Fibroblast of skin of scalp (primary cell): ENCODE measurements at places on chromosomes 13 and 19.

DNA sequence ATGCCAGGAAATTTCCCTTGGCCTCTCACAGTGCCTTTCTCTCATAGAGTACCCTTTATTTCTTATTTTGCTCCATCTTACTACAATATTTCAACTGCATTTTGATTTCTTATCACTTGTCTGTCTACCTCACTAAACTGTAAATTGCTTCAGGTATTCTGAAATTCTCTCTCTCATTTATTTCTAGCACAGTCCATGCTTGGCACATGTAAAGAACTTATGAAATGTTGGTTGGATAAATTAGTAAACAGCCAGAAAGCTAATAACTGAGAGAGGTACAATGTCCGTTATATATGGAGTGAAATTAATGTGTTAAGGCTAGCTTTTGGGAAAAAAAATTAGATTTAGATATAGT, 138.3 kb upstream of the RFC3 start:
- no peak for DNase-seq

GRCh38 chr19:5357584-5357983, 17.0 kb upstream of the PTPRS start:
- DNase-seq, result no peak

DNA sequence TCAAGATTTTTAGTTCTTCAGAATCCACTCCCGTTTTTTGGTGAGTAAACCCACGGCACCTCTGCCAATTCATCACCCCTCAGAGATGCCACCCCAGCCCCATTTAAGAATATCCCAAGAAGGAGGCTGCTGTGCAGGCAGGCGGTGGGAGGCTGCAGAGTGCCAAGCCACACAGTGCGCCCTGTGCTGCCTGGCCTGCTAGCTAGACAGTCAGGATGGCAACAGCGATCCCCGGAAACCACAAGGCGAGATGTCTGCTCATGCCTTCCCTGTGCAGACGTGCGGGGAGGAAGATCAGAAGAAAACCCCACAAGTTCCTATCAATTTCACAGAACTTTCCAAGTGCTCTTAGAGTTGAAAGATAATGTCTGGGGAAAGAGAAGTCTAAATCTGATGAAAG, 64.8 kb upstream of the GPR183 start:
- no peak for DNase-seq

- DNase-seq, result peak; percentile 13
Observed at GRCh38 chr19:17393002-17393401, 994 bp downstream of the CCDC194 start.

DNA sequence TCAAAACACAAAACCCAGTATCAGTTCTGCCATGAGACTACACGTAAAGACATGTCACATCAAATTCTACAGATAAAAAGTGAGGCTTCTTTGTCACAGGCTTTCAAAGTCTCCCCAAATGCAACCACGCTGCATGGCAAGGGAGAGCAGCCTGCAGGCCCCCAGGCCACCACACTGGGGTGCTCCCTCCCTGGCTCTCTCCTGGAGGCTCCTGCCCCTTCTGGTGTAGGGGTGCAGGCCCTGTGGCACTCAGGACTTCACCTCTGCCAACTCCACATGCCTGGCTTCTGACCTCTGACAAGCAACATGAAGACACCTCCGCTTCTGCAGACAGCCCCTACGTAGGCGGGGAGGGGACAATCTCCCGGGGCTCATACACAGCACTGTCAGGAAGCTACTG, 14.3 kb downstream of the AKAP8 start:
- DNase-seq, result no peak

- DNase-seq, result peak; percentile 67
Observed at GRCh38 chr19:43555185-43555770, 20.0 kb downstream of the XRCC1 start.

DNA sequence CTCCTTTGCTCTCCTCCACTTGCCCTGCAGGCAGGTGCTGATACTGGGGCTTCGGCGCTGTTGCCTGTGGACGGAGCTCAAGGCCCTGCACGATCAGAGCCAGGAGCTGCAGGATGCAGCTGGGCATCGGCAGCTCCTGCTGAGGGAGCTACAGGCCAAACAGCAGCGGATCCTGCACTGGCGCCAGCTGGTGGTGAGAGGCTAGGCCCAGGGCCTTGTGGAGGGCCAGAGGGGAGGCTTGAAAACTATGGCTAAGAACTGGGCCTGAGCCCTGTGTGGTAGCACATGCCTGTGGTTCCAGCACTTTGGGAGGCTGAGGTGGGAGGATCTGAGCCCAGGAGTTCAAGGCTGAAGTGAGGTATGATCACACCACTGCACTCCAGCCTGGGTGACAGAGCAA, 6.3 kb downstream of the HAUS5 start:
- no peak for DNase-seq

- DNase-seq, result no peak
Observed at GRCh38 chr19:16048583-16048982, 27.7 kb upstream of the TPM4 start.

DNA sequence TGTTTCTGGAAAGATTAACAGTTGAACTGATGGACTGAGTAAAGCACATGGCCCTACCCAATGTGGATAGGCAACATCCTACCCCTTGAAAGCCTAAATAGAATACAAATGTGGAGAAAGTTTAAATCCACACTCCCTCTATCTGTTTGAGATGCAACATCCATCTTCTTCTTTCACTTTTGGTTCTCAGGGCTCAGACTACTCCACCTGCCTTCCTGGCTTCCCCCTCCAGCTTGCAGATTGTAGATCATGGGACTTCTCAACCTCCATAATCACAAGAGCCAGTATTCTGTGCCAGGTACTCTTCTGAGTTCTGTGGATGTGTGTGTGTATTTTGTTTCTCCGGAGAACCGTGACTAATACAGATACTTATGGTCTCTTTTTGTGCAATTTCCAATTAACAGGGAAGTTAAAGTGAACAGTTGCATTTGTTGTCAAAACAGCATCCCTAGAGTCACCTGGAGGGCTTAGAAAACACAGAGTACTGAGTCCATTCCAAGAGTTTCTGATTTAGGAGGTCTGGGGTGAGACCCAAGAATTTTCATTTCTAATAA, 590.3 kb upstream of the MIR17HG start:
- no peak for DNase-seq

DNA sequence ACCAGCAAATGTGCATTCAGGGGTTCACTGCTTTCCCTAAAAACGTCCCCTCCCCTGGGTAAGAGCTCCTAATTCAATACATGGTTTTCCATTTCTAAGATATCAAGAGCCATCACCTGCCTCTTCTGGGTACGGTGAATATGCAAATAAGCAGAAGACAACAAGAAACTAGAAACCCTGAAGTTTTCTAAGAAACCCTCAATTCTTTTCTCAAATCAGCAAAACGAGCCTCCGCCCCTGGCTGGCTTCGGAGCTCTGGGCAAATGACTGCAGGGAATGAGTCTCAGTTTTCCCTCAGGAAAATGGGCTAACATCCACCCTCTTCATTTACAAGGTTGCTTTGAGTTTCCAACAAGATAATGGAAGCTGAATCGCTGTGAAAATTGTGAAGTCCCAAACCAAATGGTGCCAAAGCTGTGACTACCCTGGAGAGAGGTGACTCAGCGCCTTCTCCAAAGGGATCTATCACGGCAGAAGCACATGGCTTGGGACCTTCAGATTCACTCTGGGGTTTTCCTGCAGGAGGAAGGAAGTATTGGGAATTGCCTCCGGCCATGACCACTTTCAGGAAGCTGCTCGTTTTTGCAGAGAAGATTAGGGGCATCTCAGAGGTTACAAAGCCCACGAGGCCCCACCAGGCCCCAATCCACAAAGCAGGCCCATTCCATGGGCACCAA, 26.6 kb downstream of the KLF2 start:
- DNase-seq, result no peak

- DNase-seq, result no peak
Observed at GRCh38 chr19:2982561-2982960, 5.2 kb downstream of the TLE6 start.

- DNase-seq, result no peak
Observed at GRCh38 chr13:113599391-113599790, 14.8 kb downstream of the TFDP1 start.

- no peak for DNase-seq
Observed at GRCh38 chr19:18017275-18018083, 9.5 kb downstream of the ARRDC2 start.

DNA sequence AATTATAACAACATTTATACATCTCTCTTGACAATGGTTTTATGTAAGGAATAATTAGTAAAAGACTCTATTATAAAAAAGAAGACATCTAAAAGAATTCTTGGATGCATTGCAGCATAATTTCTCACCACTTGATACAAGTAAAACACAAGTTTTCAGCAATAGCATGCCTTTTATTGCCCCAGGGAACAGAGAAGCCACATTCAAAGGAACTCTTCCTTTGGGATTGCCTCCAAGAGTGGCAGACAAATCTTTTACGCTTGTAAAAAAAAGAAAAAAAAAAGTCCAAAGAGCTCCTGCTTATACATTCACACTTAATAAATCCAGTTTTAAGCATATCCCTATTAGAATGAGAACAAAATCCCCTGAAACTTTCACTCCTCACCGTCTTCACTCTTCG, 2357.8 kb upstream of the PCDH20 start:
- DNase-seq, result peak; percentile 15

DNA sequence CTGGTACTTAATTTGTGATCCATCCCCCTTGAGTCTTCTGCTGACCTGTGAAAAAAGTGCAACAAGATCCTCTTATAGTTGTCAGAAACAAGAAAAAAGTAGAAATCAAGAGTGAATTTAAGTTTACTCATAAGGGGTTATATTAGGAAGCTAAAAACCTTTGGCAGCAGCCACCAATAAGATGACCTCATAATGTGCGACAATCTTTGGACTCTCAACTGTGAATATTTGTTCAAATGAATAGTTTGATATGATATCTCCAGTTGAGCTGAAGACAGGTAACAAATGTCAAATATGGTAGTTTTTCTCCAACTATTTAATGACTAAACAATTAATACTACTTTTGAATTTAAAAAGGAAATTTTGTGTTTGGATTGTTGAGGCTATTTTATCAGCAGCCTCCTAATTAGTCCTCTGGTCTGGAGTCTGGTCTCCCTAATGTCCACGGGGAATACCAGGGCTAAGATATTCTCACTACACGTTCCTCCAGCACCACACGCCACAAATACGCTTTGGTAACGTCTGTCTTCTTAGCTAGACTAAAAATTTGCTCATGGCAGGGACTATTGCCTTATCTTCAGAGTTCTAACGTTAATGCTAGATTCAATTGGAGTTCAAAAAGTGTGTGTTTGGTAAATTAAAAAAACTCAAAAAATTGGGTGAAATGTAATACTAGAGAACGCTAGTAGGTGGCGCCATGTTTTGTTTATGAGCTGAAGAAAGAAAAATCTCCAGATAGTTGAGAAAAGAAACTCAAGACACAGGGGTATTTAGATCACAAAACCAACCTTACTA, 51.0 kb upstream of the PDX1 start:
- peak; percentile 5 for DNase-seq

- no peak for DNase-seq
Observed at GRCh38 chr13:73338389-73338788, 279.6 kb downstream of the KLF5 start.

DNA sequence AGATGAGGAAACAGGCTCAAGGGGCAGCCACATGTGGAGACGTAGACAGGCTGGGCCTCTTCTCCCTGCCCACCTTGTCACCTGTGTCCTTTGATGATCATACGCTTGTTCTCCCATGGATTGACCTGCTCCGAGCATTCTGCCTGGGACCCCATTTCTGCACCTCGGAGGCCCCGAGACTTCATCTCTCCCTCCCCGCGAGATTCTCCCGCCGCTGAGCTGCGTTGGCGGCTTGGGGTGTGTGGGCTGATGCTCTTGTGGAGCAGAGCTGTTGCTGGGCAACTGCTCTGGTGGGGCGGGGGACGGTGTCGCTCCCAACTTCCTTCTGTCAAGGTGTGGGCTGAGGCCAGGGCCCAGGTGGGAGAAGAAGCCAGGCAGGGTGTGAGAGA, 22.1 kb downstream of the MAST3 start:
- no peak for DNase-seq

GRCh38 chr13:103883164-103883563, 816.9 kb upstream of the SLC10A2 start:
- peak; percentile 99 for DNase-seq

DNA sequence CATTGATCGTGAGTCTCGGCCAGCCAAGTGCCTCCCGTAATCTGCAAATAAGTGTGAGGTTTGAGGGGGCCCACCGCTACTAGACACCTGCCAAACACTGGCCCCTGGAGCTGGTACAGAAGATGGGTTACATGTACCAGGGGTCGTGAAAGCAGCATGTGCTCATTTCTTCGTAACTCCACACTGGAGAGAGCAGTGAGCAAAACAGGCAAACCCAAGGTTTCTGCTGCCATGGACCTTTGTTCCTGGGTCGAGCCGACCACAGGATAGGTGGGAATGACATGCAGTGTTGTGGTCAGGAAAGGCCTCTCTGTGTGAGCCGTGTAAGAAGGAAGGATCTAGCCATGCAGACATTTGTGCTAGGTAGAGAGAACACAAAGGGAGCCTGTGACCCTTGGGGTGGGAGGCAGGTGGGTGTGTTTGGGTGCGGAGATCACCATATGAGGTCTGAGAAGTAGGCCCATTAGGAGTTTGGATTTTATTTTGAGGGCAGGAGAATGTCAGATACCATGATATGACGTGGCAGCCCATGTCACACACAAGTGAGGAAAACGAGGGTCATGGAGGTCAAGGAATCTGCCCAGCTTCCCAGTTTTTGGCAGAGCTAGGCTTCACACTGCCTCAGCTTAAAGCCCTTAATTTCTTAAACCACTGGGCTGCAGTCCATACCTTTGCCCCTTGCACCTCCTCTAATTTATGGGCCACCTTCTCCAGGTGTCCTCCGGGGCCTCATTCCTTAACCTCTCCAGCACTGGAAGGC, 919 bp downstream of the GTF3A start:
- DNase-seq, result no peak

DNA sequence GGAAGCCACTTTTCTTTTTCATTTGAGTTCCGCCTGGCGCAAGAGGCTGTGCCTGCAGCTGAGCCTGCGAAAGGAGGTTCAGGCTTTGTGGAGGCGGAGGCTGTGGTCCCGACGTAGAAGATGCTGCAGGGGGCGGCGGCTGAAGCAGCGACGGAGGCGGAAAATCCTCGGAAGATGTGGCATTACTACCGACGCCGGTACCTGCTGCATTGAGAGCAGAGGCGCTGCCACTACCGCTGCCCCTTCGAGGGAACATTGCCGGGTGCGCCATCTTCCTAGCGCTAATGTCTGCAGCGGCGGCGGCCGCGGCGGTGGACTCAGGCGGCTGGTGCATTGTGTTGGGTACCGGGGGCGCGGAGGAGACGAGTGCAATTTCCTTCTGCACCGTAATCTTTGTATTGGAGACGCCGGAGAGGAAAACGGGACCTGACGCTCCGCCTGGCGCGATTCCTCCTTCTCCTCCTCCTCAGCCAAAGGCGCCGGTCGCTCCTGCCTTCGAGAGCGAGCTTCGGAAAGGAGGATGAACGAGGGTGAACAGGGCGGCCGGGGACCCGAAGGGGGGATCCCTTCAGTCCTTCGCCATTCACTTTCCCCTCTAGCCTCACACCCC, at the start of gene TSC22D1:
TSS of gene TSC22D1 (minus strand) at position 590 of the 610 bp plus-strand sequence. CDS start at position 334, 256 bp downstream.
- DNase-seq, result peak; percentile 58

- no peak for DNase-seq
Observed at GRCh38 chr13:41864658-41865057, 96.3 kb downstream of the VWA8 start.

DNA sequence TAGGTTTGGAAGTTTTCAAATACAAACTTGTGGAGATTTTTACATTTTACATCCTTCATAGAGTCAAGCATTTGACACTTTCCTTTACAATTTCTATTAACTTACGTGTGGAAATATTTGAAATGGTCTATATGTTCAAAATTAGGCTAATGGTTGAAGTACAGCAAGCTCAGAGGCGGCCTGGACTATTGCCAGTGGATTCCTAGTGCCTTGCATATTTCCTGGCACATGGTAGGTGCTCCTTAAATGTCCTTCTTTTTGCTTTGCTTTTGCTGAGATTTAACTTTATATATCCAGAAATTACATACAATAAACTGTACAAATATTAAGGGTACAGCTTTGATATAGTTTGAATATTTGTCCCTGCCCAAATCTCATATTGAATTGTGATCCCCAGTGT, 93.9 kb downstream of the UBL3 start:
- peak; percentile 68 for DNase-seq
